ENCODE measurements at places on chromosomes 16 and 17.

GRCh38 chr17:56779322-56779721 lies 54.4 kb downstream of the C17orf67 start:
- no peak for DNase-seq

DNA sequence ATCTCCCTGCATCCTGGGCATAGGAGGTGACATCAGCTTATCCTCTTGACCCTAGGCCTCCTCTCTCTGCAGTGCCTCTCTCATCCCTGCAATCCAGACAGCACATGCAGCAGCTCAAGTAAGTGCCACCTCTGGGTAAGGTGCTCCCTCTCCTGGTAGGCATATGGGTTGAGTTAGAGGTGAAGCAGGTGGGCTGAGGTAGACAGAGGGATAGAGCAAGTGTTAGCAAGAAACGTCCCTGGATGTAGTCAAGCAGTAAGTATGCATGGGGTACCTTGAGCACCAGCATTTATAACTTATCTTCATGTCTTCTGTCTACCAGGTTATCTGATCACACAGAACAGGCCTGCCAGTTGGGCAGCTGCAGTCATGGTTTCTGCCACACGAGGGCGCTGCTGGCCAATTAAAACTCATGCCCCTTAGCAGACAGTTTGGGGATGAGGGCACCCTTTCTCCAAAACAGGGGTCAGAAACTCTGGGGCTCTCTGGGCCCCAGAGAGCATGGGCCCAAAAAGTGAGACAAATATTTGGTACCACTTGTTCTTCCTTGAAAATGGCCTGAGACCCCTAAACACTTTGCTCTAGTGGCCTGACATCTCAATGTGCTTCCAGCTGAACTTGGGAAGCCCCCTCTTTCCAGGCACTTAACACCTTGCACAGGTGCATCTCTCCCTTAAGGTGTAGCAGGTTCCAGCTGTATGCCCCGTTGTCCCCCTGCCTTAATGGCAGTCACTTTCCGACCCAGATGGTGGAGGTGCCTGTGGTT lies 59.8 kb downstream of the NEUROD2 start:
- DNase-seq: peak; percentile 51

- no peak for DNase-seq
Measured at GRCh38 chr16:55146966-55147365, 177.0 kb upstream of the IRX6 start.

- no peak for DNase-seq
Measured at GRCh38 chr16:987906-988305, 6.3 kb downstream of the SOX8 start.

GRCh38 chr16:11407047-11407982 lies 62.1 kb downstream of the RMI2 start:
- DNase-seq: no peak

DNA sequence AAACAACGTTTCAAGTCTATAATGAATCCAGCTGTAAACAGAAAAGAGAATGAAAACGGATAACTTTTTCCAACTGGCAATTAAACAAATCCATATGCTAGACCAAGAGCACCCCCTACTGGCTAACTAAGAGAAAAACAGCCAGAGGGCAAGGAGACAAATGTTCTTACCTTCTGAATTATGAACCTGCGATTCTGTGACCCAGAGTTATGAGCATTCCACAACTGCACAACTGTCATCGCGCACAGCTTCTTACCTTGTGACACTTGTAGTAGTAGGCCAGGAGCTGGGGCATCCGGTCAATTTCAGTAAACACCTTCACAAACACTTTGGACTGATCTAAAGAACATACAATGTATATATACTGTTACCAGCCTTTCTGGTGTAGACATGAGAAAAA lies 18.6 kb downstream of the COG7 start:
- no peak for DNase-seq

DNA sequence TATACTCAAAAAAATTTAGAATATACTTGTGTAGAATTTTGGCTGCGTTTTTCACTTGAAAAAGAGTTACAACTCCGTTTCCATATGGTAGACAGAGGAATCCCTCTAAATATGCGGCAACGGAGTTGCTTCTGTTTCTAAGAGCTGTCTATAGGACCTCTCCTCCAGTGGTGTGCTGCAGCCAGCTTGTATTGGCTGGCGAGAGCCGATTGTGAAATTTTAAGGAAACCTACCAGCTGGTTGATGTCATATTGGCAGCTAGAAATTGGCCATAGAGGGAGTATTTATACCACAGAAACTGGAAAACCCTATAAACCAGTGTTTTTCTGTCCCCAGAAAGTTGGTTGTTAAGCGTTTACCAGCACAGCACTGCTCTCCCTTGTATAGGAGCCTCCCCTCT lies 655.8 kb upstream of the EEF2KMT start:
- DNase-seq: no peak

DNA sequence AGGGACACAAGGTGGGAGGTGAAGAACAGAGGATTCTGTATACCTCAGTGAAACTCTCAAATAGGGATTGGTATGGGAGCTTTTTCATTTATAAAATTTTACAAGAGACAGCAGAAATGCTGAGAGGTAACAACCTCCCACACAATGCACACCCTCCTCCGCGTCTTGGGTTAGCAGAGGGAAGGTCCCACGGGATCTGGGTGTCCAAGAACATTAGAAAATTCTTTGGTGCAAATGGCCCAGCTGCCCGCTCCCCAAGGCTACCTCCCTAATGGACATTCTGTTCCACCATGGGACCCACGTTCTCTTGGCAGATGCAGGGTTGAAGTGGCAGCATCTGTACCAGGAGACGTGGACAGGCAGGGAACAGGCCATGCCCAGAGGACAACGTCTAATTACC lies 22.5 kb downstream of the GPR139 start:
- no peak for DNase-seq

DNA sequence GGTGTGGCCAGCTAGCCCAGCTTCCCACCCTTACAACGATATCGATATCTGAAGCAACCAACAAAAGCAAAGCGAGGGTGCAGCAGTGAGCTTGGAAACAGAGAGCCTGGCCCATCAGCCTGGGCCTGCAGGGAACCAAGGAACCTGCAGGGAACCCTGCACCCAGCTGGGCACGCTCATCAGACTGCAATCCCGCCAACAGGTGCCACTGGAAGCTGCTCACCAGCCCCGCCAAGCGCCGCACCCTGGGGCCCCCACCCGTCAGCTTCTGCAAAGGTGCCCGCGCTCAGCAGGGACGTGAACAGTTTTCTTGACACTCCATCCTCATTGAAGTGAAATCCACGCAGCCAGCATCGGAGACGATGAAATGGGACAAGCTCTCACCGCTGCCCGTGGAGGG lies 250.7 kb downstream of the RBFOX3 start:
- no peak for DNase-seq

DNA sequence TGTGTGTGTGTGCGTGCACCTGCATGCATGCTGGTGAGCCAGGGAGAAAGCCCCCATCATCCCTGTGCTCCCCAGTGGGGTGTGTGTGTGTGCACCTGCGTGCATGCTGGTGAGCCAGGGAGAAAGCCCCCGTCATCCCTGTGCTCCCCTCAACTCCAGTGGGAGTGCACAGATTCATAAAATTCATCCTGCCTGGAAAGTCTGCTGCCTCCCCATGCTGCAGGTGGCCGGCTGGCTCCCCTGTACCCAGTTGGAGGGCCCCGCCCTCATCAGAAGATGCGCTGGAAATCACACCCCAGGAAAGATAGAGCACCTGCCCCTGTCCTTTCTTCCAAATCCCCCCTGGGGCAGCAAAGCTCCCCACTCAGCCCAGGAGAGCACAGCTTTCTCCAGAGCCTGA lies 84.8 kb upstream of the DOC2B start:
- DNase-seq: no peak

GRCh38 chr16:29777576-29778350 lies at the start of gene ZG16:
Gene ZG16, plus strand, starts transcription at chr16:29778256. Its CDS starts 1,011 bp downstream, at chr16:29779267.
- DNase-seq: no peak

- no peak for DNase-seq
Measured at GRCh38 chr16:68823401-68824135, 19.8 kb upstream of the TANGO6 start.

- no peak for DNase-seq
Measured at GRCh38 chr17:39974433-39974832, 6.2 kb upstream of the PSMD3 start.

DNA sequence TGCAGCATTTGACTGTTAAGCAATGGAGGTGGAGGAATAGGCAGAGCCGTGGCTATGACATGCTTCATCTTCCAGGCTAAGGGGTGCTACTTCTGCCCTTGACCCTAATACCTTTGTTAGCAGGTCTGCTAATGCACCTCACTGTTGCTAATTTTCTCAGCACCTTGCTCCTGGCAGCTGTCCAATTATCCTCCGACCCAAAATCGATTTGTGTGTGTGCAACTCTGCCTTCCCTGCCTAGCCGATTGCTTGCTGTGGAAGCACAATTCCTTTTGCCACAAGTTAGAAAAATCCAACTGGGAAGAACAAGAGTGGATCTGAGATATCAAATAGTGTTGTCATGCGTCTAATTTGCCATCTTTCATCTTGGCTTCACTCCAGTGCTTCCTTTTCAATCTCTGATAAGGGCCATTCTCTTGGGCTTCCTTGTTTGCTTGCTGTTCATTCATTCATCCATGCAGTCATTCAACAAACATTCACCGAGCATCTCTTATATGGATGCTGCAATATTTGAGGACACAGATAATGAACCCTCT lies 422.8 kb downstream of the RBFOX1 start:
- DNase-seq: no peak

DNA sequence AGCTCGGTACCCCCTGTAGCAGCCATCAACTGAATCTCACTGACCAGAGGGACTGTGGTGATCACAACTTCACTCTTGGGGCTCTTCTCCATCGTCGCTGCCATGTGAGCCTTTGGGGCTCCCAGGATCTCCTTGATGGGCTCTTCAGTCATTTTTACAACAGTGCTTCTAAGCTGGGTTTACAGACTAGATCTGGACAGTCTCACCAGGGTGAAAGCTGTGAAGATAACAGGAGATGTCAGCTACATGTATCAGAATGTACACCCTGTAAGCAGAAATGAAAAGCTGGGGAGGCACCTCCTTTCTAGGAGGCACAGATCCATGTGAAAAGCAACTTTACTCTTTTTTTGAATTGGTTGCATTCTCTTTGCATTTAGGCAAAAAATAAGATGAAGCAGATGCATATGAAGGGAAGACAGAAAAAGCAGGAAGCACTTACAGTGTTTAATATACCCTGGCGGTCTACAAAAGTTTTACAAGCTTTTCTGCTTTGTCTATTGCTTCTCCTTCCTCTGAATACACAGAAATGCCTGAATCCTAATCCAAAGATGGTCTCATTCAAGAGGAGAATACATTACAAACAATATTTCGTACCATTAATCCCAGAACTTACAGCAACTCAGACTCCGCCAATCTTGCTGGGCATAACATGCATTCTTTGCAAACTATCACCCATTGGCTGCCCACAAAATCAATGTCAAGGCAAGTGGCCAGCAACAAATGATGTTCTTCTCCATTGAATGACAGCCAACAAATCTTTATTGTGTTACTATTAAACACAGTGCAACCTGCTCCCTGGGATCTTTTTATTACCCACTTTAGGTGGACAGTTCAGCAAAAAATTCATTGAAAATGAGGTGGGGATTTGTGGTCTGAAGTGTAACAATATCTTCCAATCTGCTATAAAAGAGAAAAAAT lies 1.5 kb downstream of the TMEM100 start:
- DNase-seq: no peak

DNA sequence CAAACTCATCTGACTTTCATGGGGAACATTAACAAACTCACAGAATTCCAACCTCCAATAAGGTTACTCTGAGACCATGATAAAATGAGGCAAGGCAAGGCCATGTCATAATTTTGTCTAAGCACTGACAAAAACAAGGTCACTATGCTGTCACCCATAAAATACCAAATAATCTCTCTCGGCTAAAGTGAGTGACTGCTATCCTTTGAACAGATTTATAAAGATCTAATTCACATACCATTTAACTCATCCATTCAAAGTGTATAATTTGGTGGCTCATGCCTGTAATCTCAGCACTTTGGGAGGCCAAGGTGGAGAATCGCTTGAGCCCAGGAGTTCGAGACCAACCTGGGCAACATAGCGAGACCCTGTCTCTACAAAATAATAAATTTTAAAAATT lies 20.6 kb upstream of the CA4 start:
- DNase-seq: no peak

- DNase-seq: no peak
Measured at GRCh38 chr16:79717333-79718137, 117.0 kb upstream of the MAF start.

DNA sequence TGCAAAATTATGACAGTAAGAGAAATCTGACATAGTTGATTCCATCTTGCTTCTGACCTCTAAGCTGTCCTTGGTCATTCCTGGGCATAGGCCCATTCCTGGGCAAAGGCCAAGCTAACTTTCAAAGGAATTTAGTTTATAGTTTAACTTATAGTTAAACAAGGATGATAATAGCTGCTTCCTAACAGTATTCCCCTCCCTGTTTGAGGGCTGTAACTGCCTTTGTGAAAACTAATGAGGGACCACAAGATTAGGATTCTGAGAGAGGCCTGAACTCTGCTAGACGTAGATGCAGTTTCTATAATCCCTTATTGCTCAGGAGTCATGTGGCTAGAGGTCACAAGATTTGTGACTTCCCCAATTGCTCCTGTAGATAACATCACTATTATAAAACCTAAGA lies 80.2 kb upstream of the ASIC2 start:
- no peak for DNase-seq

DNA sequence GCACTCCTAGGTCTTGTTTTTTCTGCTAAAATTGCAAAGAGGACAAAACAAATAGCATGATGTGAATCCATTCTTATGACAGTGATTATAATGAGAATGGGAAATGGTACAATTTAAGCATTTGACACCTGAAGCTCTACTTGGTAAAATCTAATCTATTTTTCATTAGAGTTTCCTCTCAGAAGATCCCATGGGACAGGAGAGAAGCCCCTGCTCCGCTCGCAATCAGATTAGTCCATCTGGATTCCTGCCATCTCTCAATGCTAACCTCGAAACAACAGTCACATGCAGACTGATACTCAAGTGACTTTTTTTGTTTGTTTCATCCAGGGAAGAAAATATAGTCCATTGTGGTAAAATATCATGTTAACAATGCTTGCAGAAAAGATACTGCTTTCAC lies 107.4 kb upstream of the TOM1L1 start:
- no peak for DNase-seq

DNA sequence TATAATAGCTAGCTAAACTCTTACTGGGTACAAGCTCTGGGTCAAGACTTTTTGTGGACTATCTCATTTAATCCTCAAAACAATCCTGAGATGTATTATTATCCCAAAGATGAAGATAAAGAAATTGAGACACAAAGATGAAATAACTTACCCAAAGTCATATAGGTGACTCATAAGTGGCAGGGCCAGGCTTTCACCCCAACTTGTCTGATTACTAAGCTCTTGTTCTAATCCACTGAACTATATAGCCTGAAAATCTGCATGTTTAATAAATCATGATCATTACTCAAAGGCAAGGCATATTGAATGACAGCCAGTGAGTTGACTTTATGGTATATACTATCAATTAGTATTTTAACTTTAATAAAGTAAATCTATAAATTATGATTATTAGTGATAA lies 77.4 kb downstream of the SKAP1 start:
- no peak for DNase-seq

GRCh38 chr16:48057048-48057447 lies 98.7 kb downstream of the ABCC12 start:
- DNase-seq: no peak

- no peak for DNase-seq
Measured at GRCh38 chr16:68356919-68357286, 46.1 kb downstream of the PRMT7 start.

GRCh38 chr16:82625066-82625968 lies 1.5 kb upstream of the CDH13 start:
- DNase-seq: no peak

- DNase-seq: no peak
Measured at GRCh38 chr17:14448818-14449217, 147.9 kb downstream of the HS3ST3B1 start.

- peak; percentile 72 for DNase-seq
Measured at GRCh38 chr17:36534840-36535668, at the start of the genes MYO19 and PIGW. Gene MYO19, minus strand, starts transcription at chr17:36534868. Its CDS starts 2,330 bp downstream, at chr17:36532538. Gene PIGW, plus strand, starts transcription at chr17:36534987. Its CDS starts 2,115 bp downstream, at chr17:36537102.

All from stimulated activated CD8-positive, alpha-beta memory T cell treated with anti-CD3 and anti-CD28 coated beads, Interleukin-2, amount 100 ng/mL, for 1 hour (primary cell).